Pulmonary artery endothelial cell (primary cell): ENCODE measurements at places on chromosomes 1 and 21. TPM values are rescaled to one million over a fixed set of nuclear protein-coding genes. Genes with fewer than 3 reads are reported as not detected.

Gene SLC9C2
- not detected in 2 replicates for total RNA-seq

Gene CXADR
- total RNA-seq = 4.4 and 7.6 TPM in 2 replicates

Gene OPRD1
- not detected in 2 replicates for total RNA-seq

Gene TNNI3K
- total RNA-seq = 0.20 TPM in 1 of 2 replicates, not detected in the other

Gene NID1
- 64.3 and 67.7 TPM in 2 replicates for total RNA-seq

Gene NR5A2
- 2.6 and 21.5 TPM in 2 replicates for total RNA-seq

Gene SLC1A7
- total RNA-seq = not detected in 2 replicates

GRCh38 chr1:59355361-59355760 is 58.5 kb downstream of the FGGY start:
- DNase-seq = no peak

GRCh38 chr21:42375506-42375905 is 9.2 kb upstream of the TFF1 start:
- DNase-seq = no peak

GRCh38 chr1:241706967-241707366 is 54.9 kb downstream of the WDR64 start:
- DNase-seq = no peak

DNA sequence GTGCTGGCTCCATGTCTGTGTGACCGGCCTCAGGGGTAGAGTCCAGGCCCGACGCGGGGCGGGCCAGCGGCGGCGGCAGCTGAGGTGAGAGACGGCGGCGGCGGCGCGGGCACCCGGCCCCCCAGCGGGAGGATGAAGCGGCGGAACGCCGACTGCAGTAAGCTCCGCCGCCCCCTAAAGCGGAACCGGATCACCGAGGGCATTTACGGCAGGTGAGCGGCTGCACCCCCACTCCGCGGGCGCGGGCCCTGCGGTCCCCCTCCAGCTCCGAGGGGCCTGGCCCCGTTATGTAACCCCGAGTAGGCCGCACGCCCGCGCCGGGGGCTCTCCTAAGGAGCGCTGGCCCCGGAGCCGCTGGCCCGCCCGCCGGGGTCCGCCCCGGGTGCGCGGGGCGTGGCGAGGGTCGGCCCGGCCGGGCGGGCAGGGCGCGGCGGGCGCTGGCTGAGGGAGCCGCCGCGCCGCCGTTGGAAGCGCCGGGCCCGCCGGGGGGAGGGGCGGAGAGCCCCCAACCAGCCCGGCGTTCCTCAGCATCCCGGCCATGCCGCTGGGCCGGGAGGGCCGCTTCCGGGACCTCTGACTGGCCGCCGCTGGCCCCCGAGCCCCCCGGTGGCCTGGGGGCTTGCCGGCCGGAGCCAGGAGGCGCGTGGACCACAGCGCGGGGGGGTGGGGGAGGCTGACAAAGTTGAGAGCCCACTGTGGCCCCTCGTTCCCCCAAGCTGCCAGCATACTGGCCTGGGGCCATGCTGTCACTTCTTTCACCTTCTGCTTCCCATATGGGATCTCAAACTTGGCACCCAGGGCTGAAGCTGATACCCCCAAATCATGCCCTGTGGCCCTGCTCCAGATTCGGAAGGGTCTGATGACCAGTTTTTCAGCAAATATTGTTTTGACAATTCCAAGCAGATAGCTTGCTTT is 527 bp downstream of the MACO1 start:
- no peak for DNase-seq

- no peak for DNase-seq
Measured at GRCh38 chr1:61142726-61143500, 60.6 kb downstream of the NFIA start.

DNA sequence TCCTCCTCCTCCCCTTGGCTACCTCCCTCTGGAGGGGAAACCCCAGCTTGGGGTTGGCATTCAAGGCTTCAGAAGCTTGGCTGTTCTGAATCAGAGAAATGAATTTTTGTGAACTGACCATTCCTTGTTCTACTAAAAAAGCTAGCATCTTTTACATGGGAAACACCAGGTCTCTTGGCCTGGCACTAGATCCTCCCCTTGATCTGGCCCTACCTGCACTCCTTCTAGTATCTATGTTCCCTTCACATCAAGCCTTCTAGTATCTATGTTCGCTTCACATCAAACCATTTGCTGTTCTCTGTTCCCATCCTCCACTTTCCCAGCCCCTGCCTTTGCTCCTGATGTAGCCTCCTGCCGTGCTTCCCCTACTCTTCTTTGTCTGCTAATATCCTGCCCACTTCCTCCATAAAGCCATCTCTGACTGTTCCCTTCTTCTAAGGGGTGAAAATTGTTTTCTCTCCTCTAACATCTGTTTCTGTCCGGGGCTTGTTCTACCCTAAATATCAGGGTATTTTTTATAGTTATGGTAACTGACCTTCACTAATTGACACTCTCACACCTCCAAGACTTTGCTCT is 25.8 kb downstream of the FAM151A start:
- no peak for DNase-seq

DNA sequence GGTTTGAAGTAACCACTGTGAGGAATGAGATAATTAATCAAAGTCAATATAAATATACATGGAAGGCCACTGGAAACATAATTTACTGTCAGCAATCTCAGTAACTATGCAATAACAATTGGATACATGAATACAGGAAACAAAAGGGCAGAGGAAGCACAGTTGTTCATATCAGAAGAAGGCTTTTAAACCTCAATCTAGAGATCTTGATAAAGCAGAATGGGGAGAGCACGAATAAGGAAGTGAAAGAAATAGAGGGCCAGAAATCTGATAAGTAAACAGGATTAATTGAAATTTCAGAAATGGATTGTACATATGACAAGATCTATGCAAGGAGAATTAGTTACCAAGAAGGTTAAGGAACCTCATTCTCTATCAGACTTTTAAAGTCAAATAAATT is 93.0 kb downstream of the EVI5 start:
- peak; percentile 22 for DNase-seq

DNA sequence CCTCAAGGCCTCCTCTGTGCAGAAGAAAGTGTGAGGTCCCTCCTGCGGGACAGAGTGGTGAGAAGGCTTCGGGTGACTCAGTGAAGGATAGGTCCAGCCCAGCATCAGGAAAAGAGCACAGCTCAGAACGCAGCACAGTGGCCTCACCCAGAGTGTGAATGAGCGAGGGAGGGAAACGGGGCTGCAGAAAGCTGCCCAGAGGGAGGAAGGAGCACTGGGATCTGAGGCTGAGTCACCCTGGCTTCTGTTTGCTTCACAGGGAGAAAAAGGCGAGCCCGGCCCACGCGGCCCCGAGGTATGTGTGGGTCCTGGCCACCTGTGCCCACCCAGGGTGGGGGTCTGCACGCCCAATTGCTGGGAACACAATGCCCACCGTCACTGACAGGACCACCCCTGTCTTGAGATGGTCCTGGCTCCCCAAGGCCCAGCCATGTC is 24.3 kb downstream of the COL6A2 start:
- DNase-seq = no peak

DNA sequence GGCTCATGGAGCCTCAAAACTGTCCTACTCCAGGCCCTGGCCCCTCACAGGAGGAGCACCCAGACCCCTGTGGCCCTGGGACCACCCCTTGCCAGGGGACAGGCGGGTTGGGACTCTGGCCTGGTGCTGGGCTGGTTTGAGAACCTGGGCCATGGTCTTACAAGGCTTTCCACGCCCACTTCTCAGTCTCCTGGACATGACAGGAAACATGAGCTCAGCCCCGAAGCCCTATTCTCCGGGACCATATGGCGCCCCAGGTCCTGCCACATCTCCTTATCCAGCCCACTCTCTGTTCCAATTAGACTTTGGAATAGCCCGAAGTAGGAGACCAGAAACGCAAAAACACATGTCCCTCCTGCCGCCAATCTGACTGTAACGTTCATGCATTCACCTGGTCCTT is 47.9 kb downstream of the KCNAB2 start:
- no peak for DNase-seq

DNA sequence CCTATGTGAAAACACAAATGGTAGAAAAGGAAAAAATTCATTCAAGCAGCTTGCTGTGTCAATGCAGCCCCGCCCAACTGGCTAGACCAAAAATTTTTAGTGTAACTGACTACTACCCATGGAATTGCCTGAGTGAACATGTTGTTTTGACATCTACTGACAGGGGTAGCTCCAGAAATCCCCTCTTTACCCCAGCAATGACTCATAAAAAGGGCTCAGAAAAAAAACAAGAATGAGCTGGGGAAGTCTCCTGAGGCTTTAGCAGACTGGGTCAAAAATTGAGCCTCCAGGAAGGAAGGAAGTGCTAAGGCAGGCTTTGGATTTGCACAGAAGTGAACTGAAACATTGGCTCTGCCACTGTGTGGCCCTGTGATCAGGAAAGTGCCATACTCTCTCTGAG is 24.4 kb upstream of the FGGY start:
- DNase-seq = no peak

- no peak for DNase-seq
Measured at GRCh38 chr1:12203216-12204007, 26.4 kb upstream of the VPS13D start.

DNA sequence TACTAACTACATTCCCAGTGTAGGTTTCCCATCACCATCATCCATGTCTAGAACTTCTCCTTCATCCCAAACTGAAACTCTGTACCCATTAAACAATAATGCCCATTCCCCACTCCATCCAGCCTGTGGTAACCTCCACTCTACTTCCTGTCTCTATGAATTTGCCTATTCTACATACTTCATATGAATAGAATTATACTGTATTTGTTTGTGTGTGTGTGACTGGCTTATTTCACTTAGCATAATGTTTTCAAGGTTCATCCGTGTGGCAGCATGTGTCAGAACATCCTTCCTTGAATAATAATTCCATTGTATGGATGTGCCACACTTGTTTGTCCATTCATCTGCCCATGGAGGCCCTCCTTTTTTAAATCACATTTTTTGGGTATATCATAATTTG is 35.7 kb downstream of the ATP2B4 start:
- DNase-seq = no peak
